ENCODE measurements at places on chromosomes 11 and 22.

GRCh38 chr22:33789690-33790253 lies 130.5 kb downstream of the LARGE1 start:
- no peak for DNase-seq

- DNase-seq, result peak; percentile 39
These were observed 29.0 kb upstream of the API5 start for GRCh38 chr11:43282607-43283440.

- DNase-seq, result peak; percentile 38
These were observed 846 bp upstream of the OAF start for GRCh38 chr11:120209746-120210625.

GRCh38 chr11:76672431-76673175 lies 2.1 kb upstream of the LRRC32 start:
- DNase-seq, result no peak

GRCh38 chr11:70424765-70425344 lies 26.5 kb downstream of the CTTN start:
- DNase-seq, result no peak

GRCh38 chr11:12142176-12142575 lies 31.8 kb downstream of the MICAL2 start:
- DNase-seq, result no peak

DNA sequence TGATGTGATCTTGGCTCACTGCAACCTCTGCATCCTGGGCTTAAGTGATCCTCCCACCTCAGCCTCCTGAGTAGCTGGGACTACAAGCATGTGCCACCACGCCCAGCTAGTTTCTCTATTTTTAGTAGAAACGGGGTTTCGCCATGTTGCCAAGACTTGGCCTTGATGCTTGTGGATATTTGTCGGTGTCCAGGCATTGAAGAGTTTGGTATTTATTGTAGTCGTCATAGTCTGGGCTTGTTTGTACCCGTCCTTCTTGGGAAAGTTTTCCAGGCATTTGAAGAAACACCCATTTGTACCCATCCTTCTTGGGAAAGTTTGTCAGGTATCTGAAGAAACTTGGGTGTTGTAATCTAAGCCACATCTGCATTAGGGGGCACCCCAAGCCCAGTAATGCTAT lies 28.7 kb downstream of the FCHSD2 start:
- no peak for DNase-seq

- no peak for DNase-seq
These were observed 365.9 kb downstream of the JRKL start for GRCh38 chr11:96755752-96756151.

GRCh38 chr22:50053861-50054260 lies 4.2 kb downstream of the TTLL8 start:
- no peak for DNase-seq

GRCh38 chr11:126149759-126150625 lies 61.5 kb downstream of the RPUSD4 start:
- peak; percentile 72 for DNase-seq

GRCh38 chr22:37020192-37020479 lies 594 bp downstream of the MPST start:
- DNase-seq, result peak; percentile 62

DNA sequence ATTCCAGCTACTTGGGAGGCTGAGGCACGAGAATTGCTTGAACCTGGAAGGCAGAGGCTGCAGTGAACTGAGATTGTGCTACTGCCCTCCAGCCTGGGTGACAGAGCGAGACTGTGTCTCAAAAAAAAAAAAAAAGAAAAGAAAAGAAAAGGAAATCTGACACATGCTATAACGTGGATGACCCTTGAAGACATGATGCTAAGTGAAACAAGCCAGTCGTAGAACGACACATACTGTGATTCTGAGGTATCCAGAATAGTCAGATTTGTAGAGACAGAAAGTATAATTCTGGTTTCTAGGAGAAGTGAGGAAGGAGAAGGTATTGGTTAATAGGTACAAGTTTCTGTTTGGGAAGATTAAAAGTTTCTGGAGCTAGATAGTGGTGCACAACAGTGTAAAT lies 6.7 kb upstream of the APOA5 start:
- no peak for DNase-seq

DNA sequence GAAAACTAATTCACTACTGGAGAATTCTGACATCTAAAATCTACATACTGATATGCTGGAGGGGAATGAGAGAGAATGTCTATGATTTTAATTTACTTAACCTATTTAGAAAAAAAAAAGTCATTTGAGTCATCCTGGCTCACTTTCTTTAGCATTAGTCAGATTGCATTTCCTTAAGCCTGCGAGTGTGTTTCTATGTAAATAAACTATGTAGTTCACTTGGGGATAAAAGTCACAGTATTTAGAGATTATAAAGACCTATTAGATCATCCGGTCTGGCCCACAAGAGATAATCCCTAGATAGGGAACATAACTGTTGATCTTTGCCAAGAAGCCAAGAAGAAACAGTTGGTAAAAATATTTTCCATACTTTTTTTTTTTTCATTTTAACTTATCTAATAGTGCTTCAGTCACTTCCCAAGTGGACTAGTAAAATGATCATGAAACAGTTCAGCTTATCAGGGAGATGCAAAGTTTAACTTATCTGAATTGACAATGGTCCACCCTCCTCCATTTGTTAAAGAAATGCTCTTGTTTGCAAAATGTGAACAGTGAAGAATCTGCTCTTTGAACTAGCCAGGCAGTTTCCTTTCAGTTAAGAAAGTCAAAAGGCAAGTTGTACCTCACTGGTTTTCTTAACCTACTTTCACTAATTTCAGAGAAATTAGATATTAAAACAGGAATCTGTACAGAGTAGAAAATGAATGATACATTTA lies 21.2 kb upstream of the BLID start:
- peak; percentile 85 for DNase-seq

- no peak for DNase-seq
These were observed 34.0 kb upstream of the CARS1 start for GRCh38 chr11:3091081-3091845.

- peak; percentile 58 for DNase-seq
These were observed 174.4 kb downstream of the MAML2 start for GRCh38 chr11:96168623-96169022.

GRCh38 chr22:35425971-35426800 lies 26.2 kb downstream of the MCM5 start:
- DNase-seq, result no peak

DNA sequence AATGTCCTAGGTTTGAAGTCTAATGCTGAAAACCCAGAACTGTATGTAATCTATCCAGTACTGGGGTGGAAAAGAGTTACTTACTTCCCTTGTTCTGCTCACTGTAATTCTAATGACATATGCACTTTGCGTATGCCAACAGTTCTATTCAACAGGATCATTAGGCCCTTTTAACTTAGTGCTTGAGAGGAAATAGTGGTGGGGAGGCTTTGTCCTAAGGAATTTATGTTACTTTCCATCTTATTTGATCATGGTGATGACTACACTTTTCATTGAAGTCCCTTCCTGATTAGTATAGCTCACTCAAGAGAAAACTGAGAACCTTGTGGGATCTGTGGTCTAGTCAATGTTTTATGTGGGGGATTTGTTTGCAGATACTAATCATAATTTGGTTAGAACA lies 348.2 kb downstream of the GUCY1A2 start:
- no peak for DNase-seq

GRCh38 chr22:21761086-21761485 lies 25.5 kb upstream of the YPEL1 start:
- no peak for DNase-seq

DNA sequence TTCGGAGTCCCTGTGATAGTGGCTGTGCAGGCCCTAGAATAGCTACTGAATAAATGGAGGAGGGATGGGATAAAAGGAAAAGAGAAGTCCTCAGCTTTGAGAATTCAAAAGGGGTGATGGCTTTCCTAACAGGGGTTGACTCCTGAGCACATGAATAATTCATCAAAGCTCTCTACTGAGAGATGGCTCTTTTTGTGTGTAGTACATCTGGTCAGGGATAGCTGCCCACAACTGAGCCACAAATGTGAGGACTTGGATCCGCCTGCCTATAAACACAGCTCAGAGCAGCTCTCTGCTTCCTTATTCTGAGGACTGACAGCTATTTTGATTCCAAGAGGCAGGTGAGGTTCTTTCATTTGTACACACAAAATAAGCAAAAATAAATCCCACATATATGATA lies 82.3 kb downstream of the USP35 start:
- no peak for DNase-seq
